ENCODE measurements at places on chromosomes 13 and 19. TPM values are rescaled to one million over a fixed set of nuclear protein-coding genes. Genes with fewer than 3 reads are reported as not detected.

Gene ZNF729
- not detected for total RNA-seq

Gene ZNF600
- 3.7 TPM for total RNA-seq

Gene WDR87
- total RNA-seq, result not detected

Gene ADAT3
- total RNA-seq, result 1.5 TPM

Gene C13orf46
- total RNA-seq, result 0.47 TPM

Gene TEX101
- not detected for total RNA-seq

Gene IGFL2
- not detected for total RNA-seq

Gene ZNF541
- 0.27 TPM for total RNA-seq

Gene FAAP24
- 2.9 TPM for total RNA-seq

Gene LGALS14
- total RNA-seq, result not detected

Gene CD22
- total RNA-seq, result not detected

Gene TEX26
- not detected for total RNA-seq

Gene GEMIN7
- total RNA-seq, result 17.8 TPM

Gene VSTM2B
- total RNA-seq, result not detected

Measured in endothelial cell of coronary artery (primary cell).